NCI-H1417 treated with DMSO at 0.1 percent for 48 hours (cell line): ENCODE measurements at places on chromosomes 4 and X.

DNA sequence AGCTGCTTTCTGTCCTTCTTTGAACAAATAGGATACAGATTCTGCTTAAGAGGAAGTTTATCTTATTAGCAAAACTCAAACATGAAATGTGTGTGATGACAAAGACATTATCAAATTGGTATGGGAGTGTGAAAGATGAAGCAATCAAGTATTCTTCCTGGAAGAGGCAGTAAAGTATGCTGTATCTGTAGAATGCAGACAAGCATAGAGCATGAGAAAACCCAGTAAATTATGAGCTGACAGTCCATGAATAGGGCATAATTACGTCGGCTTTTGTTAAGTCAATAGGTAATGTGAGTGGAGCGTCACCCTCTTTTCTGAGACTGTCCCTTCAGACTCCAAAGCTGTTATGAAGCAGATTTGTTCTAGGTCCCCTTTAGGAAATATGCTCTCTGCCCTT lies 458.6 kb upstream of the NWD2 start:
- DNase-seq = peak; percentile 46

DNA sequence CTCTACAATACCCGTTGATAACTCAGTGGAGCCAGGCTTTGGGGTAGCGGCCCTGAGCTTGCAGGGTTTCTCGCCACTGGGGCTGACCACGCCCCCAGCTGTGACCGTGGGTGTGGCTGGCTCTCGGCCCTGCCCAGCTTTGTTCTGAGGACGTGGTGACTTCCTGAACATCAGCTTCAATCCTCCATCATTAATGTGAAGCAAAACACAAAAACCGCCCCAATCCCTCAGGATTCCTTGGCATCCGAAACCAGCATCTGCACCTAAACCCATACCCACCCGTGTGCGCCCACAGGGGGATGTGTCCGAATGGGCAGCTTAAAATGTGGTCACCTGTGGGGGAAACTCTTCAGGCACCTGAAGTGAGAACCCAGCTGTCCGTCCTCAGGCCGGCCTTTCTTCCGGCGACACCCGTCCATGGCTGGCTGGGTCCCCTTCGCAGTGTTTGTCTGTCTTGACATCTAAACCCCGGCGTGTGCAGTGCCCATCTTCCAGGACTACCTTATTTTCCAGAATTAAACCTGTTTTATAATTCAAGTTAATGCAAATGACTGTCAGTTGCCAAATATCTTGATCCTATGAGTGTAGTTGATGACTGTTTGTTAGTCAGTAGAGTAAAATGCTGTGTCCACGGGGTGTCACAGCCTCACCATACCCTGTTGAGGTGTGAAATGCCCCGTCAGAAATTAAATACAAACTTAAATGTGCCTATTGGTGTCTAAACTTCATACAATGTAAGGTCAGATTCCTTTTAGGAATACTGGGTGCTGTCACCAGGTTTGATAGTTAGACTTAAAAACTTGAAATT lies 27.3 kb downstream of the NELFA start:
- DNase-seq = no peak

DNA sequence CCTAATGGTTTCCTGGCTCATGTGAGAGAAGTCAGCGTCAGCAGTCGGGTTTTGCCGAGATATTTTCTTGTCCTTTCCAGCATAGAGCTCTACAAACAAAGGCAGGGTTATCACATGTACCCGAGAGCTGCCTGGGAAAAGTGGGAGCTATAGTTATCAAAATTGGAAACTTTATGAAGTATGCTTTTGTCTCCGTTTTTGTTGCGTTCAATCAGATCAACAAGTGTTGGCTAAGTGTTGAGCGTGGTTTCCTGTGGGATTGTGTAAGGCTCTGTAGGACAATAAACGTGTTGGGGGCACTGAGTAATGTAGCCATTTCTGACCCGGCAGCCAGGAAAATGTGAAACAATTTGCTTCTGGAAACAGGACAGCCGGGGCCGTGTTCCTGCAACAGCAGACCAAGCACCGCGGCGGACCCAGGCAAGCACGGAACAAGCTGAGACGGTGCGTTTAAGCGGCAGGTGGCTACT lies at the start of gene BMX:
BMX (plus strand) TSS at position 311 of the 470 bp plus-strand sequence. CDS start 7,547 bp downstream, outside the sequence.
- no peak for DNase-seq

- no peak for DNase-seq
These were observed 10.0 kb downstream of the TREX2 start for GRCh38 chrX:153435845-153436244.

GRCh38 chrX:148316446-148316845 lies 184.0 kb upstream of the AFF2 start:
- DNase-seq = no peak
